Activated B cell treated with CpG ODN at 0.5 μM for 24 hours (primary cell): ENCODE measurements at places on chromosomes 16 and 17.

- DNase-seq: no peak
Measured at GRCh38 chr16:23323224-23324030, 21.3 kb downstream of the SCNN1B start.

DNA sequence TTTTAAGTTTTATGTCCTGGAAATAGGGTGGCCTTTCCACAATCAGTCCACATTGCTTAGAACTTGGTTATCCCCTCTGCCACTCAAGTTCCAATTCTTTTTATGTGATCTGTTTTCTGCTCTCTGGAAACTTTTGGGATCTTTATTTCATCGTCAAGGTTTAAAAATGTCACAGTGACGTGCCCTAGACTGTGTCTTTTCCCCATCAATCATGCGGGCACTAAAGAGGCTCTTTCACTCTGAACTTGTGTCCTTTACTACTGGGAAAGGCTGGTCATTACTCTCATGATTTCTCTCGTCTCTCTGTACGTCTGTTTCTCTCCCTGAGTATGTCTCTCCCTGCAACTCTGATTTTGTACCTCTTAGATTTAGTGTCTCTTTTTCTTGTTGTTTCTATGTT, 189.8 kb upstream of the AXIN2 start:
- DNase-seq: no peak

- no peak for DNase-seq
Measured at GRCh38 chr16:20611975-20612481, 35.9 kb upstream of the ACSM2B start.

- DNase-seq: no peak
Measured at GRCh38 chr16:89422905-89423630, 67.3 kb downstream of the ANKRD11 start.

DNA sequence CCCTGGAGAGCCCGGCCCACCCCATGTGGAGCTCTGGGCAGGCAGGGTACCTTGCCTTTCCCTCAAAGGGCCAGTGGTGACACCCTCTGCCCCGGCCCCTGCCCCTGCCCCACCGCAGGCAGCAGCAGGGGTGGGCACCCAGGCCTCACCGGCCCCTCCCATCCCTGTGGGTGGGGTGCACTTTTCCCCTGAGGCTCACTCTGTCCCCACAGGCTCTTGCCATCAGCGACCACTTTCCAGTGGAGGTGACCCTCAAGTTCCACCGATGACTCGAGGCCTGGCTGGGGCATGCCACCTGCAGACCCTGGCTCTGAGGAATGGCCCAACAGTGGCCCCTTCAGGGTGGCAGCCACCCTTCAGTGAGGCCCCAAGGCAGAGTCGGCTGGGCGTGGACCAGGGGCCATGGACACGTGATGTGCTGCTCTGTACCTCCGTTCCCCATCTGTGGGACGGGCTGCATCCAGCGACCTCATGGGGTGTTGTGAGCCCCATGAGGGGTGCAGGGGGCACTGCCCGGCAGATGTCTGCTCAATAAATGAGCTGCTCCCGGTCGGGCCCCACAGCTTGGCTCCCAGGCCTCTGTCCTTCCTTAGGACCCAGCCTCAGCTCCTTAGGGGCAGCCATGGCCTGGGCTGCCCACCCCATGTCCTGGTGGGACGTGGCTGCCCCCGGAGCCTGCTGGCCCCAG, 2.0 kb downstream of the DNASE1L2 start:
- no peak for DNase-seq

DNA sequence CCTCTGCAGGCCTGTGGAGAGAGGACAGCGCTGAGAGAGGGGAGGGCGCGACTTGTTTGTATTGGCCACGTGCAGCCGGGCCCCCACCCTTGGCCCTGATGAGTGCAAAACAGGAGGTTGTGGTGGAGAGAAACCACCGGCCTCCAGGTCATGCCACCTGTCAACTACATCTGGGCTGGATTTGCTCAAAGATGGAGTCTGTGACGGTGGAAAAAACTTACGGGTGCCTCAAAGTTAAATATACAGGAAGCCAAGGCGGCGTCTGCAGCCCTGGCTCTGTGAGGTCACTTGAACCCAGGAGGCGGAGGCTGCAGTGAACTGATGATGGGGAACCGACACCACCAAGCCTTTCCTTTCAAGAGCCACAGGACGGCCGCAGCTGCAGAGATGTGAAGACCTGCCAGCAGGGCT, 15.7 kb downstream of the C16orf74 start:
- peak; percentile 28 for DNase-seq
